Aorta (tissue), 5 donors: ENCODE measurements at places on chromosomes 12 and 14. TPM values are rescaled to one million over a fixed set of nuclear protein-coding genes. Genes with fewer than 3 reads are reported as not detected.

ACIN1 gene
- total RNA-seq: 134 TPM

DNA sequence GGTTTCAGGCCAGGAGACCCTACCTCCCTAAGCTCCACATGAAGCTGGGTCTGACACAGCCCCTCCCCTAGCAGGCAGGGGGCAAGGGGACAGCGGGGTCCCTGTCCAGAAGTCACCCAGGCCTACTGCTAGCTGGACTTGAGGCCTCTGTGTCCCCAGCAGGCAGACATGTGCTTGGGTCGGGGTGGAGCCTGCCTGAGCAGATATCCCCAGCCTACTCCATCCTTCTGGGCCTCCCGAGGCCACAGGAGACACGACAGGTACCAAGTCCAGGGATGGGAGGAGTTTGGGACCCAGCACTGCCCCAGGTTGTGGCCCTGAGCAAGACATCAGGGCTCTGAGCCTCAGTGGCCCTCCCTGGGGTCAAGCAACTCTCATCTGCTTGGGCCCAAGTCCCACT is 105.2 kb upstream of the EIF5 start:
- DNase-seq: no peak

DNA sequence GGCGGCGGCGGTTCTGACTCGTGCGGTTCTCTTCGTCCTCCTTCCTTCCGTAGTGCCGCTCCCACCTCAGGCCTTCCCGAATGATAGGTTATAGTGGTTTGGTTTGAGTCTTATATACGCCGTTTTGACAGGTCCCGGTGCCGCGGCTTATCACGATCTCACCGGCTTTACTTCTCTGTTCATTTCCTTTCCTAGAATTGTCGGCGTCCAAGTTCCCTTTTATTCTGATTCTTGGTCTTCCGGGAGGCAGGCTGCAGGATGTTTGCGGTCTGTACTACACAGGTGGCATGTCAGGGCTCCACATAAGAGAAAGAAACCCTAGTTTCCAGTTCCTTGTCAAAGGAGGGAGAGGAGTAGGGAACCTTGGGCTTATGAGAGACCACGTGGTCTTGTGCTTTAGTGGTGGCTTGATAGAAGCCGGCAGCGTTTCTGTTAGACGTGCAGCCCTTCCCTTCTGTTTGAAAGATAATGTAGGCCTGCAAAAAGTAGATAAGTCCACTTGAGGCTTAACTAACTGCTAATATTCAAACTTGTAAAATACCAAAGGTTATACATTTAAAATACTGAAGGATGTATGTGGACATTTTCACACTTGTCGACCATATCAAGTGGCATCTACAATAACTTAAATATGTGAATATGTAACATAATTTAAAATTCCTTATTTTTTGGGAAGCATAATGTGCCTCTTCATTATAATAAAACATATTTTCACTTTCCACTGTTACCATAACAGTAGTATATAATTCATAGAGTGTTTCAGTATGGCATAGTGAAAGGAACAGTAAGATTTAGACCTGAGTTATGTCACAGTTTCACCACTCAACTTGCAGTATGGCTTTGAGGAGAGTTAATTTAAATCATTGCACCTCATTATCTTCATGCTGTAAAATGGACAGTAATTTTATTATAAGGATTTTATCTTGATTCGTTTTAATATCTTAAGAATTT is 804 bp downstream of the USP15 start:
- peak; percentile 48 for DNase-seq

CCDC196 gene
- not detected for total RNA-seq

SLC25A47 gene
- total RNA-seq: not detected

ADAM21 gene
- 0.13 TPM for total RNA-seq

- no peak for DNase-seq
Measured at GRCh38 chr12:38745601-38746000, 159.8 kb downstream of the CPNE8 start.

GRCh38 chr14:55160989-55161388 is 30.4 kb downstream of the DLGAP5 start:
- DNase-seq: no peak

DNA sequence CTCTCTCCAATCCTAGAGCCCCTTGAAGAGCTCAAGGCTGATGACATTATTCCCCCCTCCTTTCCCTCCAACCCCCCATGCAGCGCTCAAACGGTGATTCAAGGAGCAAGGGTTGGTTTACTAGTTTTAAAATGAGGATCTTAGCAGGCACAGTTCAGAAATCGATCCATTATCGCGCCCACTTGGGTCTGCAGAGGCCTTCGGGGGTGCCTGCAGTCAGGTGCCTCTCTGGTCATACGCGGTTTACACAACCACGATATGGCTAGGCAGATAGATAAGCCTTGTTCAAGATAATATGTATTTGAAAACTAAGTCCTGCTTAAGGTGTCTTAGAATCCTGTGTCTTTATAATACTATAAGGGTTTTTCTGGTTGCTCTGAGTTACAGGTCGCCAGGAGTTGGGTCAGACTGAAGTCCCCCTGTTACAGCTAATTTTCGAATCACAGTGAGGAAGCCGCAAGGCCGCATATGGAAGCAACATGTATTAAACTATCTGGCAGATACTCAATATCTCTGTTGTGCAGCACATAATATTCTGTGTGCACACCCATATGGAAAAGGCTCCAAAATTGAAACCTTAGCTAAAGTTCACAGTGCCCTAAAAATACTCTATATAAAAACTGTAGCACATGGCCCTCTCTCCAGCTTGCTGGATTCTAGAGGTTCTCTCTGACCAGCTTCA is 10.0 kb downstream of the BHLHE41 start:
- DNase-seq: no peak

GRCh38 chr12:5388581-5389535 is 43.0 kb upstream of the NTF3 start:
- no peak for DNase-seq

GRCh38 chr12:77830583-77831351 is at the start of gene NAV3:
Gene NAV3, plus strand, starts transcription at chr12:77830894. Its CDS starts 568 bp downstream, at chr12:77831462.
- DNase-seq: no peak

- DNase-seq: no peak
Measured at GRCh38 chr12:64452559-64453329, 824 bp downstream of the TBK1 start.

ABHD4 gene
- 47.4 TPM for total RNA-seq

KIF5A gene
- total RNA-seq: 3.5 TPM

- DNase-seq: no peak
Measured at GRCh38 chr12:2165927-2166326, 113.1 kb downstream of the CACNA1C start.

GRCh38 chr12:5200278-5201087 is 156.8 kb downstream of the KCNA5 start:
- DNase-seq: peak; percentile 87

DNA sequence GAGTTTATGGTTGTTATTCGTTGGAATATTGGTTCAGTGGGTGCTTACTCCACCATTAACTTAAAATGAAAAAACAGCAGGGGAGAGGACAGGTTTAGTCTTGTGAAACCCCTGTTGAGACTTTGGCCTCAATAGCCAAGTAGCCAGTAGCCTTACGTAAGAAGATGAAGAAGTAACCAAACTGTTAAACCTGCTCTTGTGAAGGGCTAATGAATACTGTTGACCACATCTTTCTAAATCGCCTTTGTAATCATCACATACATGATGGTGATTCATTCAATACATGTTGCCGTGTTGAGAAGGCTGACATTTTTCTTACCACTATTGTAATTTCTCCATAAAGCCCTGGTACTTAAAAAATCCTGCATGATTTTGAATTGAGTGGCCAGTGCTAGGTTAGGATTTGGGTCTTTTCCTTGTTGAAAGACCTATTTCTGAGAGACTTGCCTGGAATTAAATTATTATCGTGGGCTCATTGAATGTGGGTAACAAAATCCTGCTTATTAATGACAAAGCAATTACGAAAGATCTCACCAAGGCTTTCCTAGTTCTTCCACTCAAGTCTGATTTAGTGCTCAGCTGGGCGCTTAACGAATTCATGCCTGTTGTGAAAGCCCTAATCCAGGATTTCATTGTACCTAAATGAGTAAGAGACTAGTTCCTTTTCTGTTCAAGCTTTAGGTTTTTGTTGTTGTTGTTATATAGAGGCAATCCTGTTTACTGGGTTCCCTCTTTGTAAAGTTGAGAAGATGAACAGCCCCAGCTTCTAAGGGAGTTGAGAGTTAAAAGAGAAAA is 333.1 kb downstream of the FUT8 start:
- DNase-seq: no peak

DNA sequence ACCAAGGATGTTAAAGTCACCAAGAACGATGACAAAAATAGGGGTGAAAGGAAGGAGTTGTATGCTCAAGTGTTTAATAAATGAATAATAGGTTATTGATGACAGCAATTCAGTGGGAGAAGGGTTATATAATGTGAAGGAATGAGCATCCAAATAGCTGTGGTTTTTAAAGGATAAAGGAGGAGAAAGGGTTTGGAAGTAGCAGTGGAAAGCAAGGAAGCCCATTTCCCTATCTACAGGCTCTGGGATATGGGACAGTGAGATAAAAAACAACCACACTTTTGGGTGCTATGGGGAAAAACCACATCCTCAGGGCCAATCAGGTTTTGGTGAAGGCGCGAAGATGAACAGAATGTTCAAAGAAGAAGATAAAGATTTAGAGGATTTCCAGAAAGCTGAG is 258.6 kb downstream of the ZFP36L1 start:
- no peak for DNase-seq

DNA sequence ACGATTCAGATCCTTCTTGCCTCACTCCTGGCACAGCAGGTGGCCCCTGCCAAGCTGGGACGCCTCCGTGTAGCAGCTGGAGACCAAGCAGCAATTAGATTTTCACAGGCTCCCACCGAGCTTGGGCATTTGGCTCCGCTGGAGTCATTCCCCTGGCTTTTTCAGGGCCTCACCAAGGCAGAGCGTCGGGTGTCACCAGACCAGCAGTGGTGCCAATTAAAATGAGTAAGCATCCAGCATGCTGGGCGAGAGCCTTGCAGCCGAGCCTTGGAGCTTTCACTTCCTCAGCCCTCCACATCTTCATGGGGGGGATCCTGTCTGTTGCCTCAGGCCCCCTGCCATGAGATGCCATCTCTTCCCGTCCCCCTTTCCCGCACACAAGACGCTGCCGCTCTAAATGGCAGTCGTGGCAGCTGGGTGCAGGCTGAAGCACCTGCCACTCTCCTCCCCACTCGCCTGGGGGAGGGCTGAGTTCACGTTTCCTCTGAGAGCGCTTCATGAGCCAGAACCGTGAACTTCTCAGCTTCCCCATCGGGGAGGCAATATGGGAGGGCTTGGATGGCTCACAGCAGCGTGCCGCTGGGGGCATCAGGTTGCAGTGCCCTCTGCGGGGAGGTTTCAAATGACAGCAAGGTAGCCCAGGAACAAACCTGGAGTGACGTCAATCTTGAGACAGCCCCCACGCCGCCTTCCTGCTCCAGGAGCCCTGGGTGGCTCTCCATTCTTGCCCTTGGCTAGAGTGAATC is 11.7 kb downstream of the TPCN1 start:
- DNase-seq: peak; percentile 86

DNA sequence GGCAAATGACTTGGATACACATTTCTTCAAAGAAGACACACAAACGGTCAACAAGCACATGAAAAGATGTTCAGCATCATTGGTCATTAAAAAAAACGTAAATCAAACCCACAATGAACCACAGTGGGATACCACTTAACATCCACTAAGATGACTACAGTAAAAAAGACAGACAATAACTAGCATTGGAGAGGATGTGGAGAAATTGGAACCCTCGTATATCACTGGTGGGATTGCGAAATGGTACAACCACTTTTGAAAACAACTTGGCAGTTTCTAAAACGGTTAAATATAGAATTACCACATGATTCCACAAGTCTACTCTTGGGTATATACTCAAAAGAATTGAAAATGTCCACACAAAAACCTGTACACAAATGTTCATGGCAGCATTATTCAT is 25.2 kb upstream of the PPFIBP1 start:
- no peak for DNase-seq

DNA sequence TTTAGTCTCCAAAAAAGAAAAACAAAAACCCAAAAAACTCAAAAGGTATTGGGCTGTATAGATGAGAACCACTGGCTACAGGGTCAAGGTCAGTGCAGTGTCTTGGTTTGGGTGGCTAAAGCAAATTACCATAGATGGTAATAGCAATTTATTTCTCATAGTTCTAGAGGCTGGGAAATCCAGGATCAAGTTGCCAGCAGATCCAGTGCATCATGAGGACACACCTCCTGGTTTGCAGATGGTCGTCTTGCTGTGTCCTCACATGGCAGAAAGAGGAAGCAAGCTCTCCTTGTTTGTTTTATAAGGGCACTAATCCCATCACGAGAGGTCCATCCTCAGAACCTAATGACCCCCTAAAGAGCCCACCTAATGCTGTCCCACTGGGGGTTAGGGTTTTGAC is 11.2 kb downstream of the COX14 start:
- DNase-seq: no peak

DNA sequence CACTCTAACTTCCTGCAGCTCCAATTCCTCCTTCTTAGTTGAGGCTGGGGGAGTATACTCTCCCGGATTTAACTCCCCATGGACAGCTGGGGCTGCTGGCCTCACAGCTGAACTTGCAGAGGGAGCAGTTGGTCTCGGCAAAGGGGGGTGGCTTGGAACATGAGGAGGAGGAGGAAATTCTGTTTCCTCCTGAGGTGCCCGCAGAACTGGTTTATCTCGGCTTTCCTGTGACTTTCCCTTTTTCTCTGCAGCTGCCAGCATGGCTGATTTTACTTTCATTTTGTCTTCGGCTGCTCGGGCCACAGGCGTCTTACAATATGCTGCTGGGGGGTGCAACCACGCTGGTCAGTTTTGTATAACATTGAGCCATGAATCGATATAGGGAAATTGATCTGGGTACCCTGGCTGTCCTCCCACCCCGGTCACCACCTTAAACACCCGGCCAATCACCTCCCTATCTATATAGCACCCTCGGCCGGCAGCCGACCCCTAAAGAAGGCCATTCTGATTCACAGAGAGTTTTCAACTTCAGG is 1317.6 kb downstream of the TMEM121 start:
- DNase-seq: peak; percentile 51

GRCh38 chr14:27320261-27320660 is 722.4 kb upstream of the NOVA1 start:
- no peak for DNase-seq

PRH2 gene
- not detected for total RNA-seq

- DNase-seq: no peak
Measured at GRCh38 chr12:113673458-113674238, 202.0 kb upstream of the LHX5 start.

CBLN3 gene
- 4.3 TPM for total RNA-seq

DNA sequence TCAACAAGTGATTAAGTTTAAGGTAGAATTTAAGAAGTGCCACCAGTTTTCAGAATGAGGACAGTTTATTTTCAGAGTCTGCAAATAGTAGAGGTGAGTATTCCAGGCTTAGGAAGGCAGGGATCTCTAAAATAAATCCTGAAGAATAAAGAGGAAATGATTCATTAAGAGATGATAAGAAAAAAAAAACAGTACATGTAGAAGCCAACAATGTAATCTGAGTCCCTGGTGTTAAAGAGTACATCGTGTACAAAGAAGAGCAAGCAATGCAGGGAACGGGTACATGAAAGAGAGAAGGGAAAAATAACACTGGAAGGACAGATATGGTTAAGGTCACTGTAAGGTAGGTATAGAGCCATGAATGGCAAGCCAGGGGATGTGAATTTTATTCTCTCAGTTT is 95.2 kb upstream of the FOXG1 start:
- no peak for DNase-seq

GPR84 gene
- 1.9 TPM for total RNA-seq

GRCh38 chr12:88643685-88644084 is 63.4 kb upstream of the KITLG start:
- no peak for DNase-seq

ASPG gene
- total RNA-seq: 0.13 TPM
